ENCODE measurements at places on chromosomes 12 and 14.

- DNase-seq: no peak
Observed at GRCh38 chr14:97290065-97290464, 492.9 kb downstream of the VRK1 start.

DNA sequence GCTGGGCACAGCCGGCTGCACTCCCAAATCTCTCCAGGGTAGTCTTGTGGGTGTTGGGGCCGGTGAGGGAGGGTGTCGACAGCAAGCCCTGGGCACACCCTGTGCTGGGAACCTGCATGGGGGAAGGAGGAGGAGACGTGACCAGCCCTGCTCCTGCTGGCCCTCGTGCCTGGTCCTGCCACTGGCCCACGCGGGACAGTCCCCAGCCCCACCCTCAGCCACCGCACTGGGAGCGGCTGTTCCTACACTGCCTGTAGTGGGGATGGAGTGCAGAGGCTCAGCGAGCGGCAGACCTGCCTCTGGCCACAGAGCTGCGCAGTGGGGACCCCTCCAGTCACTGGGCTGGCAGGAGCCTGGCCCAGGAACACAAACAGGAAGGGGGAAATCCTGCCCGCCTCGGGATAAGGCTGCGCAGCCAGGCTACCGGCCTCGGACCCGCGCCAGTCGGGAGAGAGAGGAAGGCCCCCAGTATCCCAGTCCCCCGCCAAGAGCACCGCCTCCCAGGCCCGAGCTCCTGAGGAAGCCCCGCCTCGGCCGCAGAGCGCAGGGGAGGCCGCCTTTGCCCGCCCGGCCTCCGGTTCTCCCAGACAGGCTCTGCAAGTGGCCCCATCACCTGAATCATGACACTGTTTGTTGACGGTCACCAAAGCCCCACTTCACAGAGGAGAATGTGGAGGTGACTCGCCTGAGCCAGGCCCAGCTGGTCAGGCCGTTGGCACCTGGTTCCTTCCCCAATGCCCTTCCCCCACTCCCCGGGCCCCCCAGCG, 10.6 kb downstream of the AHNAK2 start:
- no peak for DNase-seq

GRCh38 chr12:55899082-55899481, 28.6 kb downstream of the PYM1 start:
- DNase-seq: no peak

DNA sequence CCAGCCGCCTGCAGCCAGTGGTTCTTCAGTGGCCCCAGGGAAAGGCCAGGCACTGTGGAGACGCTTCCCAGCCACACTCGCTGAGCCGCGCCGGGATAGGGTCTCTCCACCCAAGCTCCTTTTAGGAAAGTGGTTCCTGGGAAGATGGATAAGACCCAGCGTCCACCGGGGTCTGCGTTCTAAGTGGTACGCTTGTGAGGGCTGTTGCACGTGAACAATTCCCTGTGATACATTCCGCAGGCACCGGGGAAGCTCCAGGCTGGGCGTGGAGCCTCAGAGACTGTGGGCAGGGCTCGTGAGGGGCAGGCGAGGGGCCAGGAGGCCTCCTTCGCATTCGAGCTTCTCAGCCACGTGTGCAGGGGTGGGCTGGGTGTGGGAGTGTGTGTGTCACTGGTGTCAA, 48.4 kb downstream of the GALNT9 start:
- DNase-seq: no peak

GRCh38 chr14:88499225-88499624, 55.6 kb downstream of the PTPN21 start:
- DNase-seq: no peak

Measured in activated naive CD4-positive, alpha-beta T cell treated with anti-CD3 and anti-CD28 coated beads, Interleukin-2, amount 10 ng/mL, durations not matched to agents 7 days and 5 days (primary cell).